ENCODE measurements at places on chromosomes 12 and 14.

GRCh38 chr12:28223025-28223554, 32.8 kb downstream of the CCDC91 start:
- H3K27ac ChIP-seq = no peak overlapping the region
- no peaks in the 10 kb centered on the region for H3K27me3 ChIP-seq
- no peak overlapping the region for H3K4me3 ChIP-seq
- peaks cover 6% of the 10 kb centered on the region for H3K36me3 ChIP-seq

DNA sequence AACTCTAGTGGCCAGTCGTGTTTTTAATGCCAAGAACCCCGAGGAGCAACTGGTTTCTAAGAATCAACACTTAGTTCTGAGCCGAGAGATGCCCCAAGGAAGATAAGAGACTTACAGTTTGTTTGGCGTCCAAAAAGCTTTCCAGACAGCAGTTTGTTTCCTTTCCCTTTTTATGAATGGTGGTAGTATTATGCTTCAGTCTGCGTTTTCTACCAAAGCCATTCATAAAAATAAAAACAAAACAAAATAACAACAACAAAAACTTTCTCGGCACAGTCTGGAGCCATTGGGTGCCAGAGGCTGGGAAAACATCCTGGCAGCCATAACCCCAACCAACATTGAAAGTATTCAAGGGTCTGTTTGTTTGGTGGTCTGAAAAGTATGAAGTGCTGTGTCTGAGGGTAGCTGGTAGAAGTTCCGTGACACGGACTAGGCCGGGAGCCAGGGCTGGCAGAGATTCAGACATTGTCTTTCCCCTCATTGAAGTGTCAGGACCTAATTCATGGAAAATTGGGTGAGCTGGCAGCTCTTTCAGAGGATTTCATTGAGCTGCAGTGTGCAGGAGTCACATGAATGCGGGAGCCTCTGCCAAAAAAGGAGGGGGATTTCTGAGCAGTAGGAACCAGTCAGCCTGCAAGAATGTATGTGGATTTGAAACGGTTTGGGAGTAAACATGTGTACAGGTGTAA, 124.2 kb downstream of the HMGA2 start:
- DNase-seq = no peak
- no peak overlapping the region for H3K27ac ChIP-seq
- H3K36me3 ChIP-seq = no peaks in the 10 kb centered on the region
- H3K4me1 ChIP-seq = peaks cover 2% of the 10 kb centered on the region
- no peak overlapping the region for H3K4me3 ChIP-seq

GRCh38 chr12:62522984-62523383, 56.4 kb downstream of the MON2 start:
- H3K27me3 ChIP-seq = peaks cover 4% of the 10 kb centered on the region
- H3K27ac ChIP-seq = no peak overlapping the region
- peaks cover 10% of the 10 kb centered on the region for H3K4me1 ChIP-seq
- H3K36me3 ChIP-seq = no peaks in the 10 kb centered on the region
- no peak overlapping the region for H3K4me3 ChIP-seq

- H3K4me1 ChIP-seq = peaks cover 22% of the 10 kb centered on the region
- no peak overlapping the region for H3K4me3 ChIP-seq
- DNase-seq = no peak
- H3K36me3 ChIP-seq = no peaks in the 10 kb centered on the region
- H3K27ac ChIP-seq = no peak overlapping the region
- no peaks in the 10 kb centered on the region for H3K27me3 ChIP-seq
Observed at GRCh38 chr12:12511021-12511783, 51.5 kb downstream of the DUSP16 start.

GRCh38 chr14:84086714-84087113, 1443.2 kb upstream of the FLRT2 start:
- no peaks in the 10 kb centered on the region for H3K4me1 ChIP-seq
- DNase-seq = no peak
- no peak overlapping the region for H3K4me3 ChIP-seq

GRCh38 chr14:51392416-51392815, 152.4 kb downstream of the TMX1 start:
- no peak for DNase-seq
- peaks cover 49% of the 10 kb centered on the region for H3K4me1 ChIP-seq
- H3K36me3 ChIP-seq = no peaks in the 10 kb centered on the region
- peaks cover 6% of the 10 kb centered on the region for H3K27me3 ChIP-seq

DNA sequence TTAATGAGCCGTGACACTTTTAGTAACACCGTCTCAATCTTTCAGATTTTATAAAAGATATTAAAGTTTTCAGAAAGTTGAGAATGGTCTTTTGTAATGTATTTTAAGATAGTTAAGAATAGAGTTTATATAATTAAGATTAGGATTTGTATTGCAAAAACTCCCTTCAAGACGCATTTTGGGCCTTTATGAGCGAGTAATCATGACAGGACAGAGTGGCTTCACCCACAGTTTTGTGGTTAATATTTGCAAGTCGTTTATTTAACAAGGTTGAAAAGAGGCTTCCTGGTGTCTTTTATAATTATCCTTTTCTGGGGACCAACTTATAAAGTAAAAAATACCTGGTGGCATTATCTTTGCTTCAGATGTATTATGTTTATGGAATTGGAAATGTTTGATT, 44.0 kb downstream of the TRAF3 start:
- no peaks in the 10 kb centered on the region for H3K36me3 ChIP-seq
- H3K4me1 ChIP-seq = no peaks in the 10 kb centered on the region
- no peak for DNase-seq
- no peak overlapping the region for H3K27ac ChIP-seq
- no peak overlapping the region for H3K4me3 ChIP-seq

- DNase-seq = no peak
- peaks cover 3% of the 10 kb centered on the region for H3K27me3 ChIP-seq
Observed at GRCh38 chr14:68514608-68515194, 278.2 kb downstream of the ZFP36L1 start.

- H3K27ac ChIP-seq = no peak overlapping the region
- no peak for DNase-seq
- H3K4me3 ChIP-seq = no peak overlapping the region
- peaks cover 4% of the 10 kb centered on the region for H3K4me1 ChIP-seq
- no peaks in the 10 kb centered on the region for H3K27me3 ChIP-seq
Observed at GRCh38 chr14:26525085-26525484, 72.7 kb downstream of the NOVA1 start.

DNA sequence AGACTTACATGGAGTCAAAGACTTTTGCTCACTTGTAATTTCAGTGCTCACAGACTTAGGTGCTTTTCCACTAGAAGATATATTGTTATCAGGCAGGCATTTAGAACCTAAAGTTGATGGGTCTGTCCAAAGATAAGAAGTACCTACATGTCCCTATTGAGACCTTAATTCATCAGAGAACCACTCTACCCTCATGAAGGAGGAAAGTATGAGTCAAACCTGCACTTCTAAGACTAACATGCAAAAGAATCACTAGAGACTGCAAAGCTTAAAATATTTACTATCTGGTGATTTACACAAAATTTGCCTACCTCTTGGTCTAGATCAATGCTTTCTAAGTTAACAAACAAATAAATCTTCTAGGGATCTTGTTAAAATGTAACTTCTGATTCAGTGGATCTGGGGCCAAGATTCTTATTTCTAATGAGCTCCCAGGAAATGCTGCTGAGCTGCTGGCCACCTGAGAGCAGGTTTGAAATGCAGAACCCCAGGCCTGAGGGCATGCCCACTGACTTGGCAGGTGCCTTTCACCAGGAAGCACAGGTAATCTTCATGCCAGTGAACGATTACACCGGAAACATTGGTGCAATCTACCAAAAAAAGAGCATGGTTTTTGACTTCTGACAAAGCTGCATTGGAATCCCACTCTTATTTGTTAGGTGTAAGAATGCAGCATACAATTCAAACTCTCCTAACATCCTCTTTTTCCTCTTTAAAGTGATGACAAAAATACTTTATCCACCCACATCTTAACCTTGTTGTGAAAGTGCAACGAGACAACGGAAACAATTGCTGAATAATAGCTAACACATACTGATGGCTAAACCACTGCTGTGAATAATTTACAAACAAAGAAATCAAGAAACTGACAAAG, 214.2 kb downstream of the ADAMTS20 start:
- no peaks in the 10 kb centered on the region for H3K4me1 ChIP-seq
- no peak overlapping the region for H3K27ac ChIP-seq
- peaks cover 2% of the 10 kb centered on the region for H3K27me3 ChIP-seq
- no peak overlapping the region for H3K4me3 ChIP-seq
- DNase-seq = no peak

DNA sequence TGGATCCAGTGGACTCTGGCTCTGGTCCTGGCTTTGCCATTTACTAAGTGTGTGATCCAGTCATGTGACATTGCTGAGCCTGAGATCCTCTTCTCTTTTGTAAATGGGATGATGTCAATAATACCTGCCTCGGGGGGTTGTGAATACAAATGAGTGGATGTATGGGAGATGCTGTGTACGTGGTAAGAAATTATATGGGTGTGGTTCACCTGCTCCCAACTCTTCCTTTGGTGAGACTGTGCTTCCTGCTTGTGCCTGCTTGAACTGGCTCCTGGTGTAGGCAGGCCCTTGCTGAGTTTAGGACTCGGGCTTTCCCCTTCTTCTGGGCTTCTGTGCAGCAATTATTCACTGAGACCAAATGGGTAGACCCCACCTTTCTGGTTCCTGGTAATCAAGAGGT, 189.5 kb upstream of the FRMD6 start:
- peaks cover 1% of the 10 kb centered on the region for H3K27me3 ChIP-seq
- DNase-seq = no peak
- H3K27ac ChIP-seq = no peak overlapping the region
- peaks cover 10% of the 10 kb centered on the region for H3K4me1 ChIP-seq

DNA sequence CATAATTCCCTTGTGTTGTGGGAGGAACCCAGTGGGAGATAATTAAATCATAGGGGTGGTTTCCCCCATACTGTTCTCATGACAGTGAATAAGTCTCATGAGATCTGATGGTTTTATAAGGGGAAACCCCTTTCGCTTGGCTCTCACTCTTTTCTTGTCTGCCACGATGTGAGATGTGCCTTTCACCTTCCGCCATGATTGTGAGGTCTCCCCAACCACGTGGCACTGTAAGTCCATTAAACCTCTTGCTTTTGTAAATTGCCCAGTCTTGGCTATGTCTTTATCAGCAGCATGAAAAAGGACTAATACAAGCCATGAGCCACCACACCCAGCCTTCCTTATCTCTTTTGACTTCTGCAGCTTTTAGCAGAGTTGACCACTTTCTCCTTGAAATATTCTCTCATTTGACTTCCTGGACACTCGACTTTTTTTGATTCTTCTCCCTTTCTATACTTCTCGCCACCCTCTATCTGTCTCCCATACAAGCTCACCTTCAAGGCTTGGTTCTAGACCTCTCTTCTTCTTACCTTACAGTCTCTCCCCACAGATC, 2.3 kb downstream of the MTERF2 start:
- peak overlapping the region; percentile 5 for H3K4me3 ChIP-seq
- no peak overlapping the region for H3K27ac ChIP-seq
- H3K36me3 ChIP-seq = peaks cover 13% of the 10 kb centered on the region
- peaks cover 22% of the 10 kb centered on the region for H3K4me1 ChIP-seq

- peaks cover 3% of the 10 kb centered on the region for H3K4me1 ChIP-seq
- no peak for DNase-seq
- H3K36me3 ChIP-seq = no peaks in the 10 kb centered on the region
Observed at GRCh38 chr12:98814254-98814653, 169.2 kb downstream of the APAF1 start.

GRCh38 chr12:10214895-10215267, 2.2 kb downstream of the GABARAPL1 start:
- peaks cover 23% of the 10 kb centered on the region for H3K4me1 ChIP-seq
- no peak for DNase-seq
- peaks cover 3% of the 10 kb centered on the region for H3K36me3 ChIP-seq
- H3K27me3 ChIP-seq = peaks cover 9% of the 10 kb centered on the region
- peak overlapping the region; percentile 100 for H3K27ac ChIP-seq
- H3K4me3 ChIP-seq = peak overlapping the region; percentile 100

GRCh38 chr12:82625523-82625922, 61.2 kb upstream of the TMTC2 start:
- no peaks in the 10 kb centered on the region for H3K36me3 ChIP-seq
- no peak overlapping the region for H3K4me3 ChIP-seq
- H3K4me1 ChIP-seq = no peaks in the 10 kb centered on the region
- no peaks in the 10 kb centered on the region for H3K27me3 ChIP-seq
- H3K27ac ChIP-seq = no peak overlapping the region
- no peak for DNase-seq

GRCh38 chr14:102154821-102155549, 15.3 kb downstream of the WDR20 start:
- no peak for DNase-seq
- no peaks in the 10 kb centered on the region for H3K4me1 ChIP-seq
- no peak overlapping the region for H3K4me3 ChIP-seq
- H3K27ac ChIP-seq = no peak overlapping the region
- H3K36me3 ChIP-seq = peaks cover 4% of the 10 kb centered on the region

- H3K27ac ChIP-seq = no peak overlapping the region
- no peak for DNase-seq
- H3K4me1 ChIP-seq = peaks cover 2% of the 10 kb centered on the region
- H3K36me3 ChIP-seq = peaks cover 4% of the 10 kb centered on the region
Observed at GRCh38 chr12:105368047-105368646, 37.7 kb downstream of the C12orf75 start.

DNA sequence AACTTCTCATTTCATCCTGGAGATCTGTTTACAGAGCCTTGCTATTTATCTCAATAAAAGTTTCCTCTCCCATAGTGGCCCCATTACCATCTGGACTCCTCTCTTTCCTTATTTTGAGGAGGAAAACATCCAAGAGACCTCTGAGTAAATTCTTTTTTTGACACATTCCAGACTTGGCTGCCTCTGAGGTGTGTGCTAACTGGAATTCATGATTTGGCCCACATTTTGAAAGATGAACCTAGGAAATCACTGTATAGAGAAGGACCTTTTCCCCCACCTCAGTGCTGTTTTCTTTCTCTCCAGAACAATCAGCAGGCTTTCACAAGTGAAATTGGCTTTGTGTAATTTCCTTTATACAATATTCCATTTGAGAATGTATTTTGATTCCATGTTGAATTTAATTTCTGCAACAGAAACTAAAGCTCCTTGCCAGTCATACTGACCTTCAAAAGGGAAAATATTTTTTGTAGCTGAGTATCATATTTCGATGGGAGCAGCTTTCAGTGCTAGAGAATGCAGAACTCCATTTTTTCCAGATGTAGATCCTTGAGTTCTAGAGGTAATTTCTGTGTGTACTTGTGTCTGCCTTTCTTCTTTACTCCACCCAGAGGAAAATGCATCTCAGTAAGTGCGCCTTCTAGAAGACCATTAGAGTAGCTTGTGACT, 244.9 kb upstream of the RGS6 start:
- DNase-seq = no peak
- no peak overlapping the region for H3K4me3 ChIP-seq
- no peak overlapping the region for H3K27ac ChIP-seq
- H3K36me3 ChIP-seq = peaks cover 24% of the 10 kb centered on the region

All from endothelial cell (in vitro differentiated cells).